Activated naive CD4-positive, alpha-beta T cell treated with Interleukin-2 at 50 U/mL for 16 hours (primary cell): ENCODE measurements at places on chromosomes 11 and 22.

DNA sequence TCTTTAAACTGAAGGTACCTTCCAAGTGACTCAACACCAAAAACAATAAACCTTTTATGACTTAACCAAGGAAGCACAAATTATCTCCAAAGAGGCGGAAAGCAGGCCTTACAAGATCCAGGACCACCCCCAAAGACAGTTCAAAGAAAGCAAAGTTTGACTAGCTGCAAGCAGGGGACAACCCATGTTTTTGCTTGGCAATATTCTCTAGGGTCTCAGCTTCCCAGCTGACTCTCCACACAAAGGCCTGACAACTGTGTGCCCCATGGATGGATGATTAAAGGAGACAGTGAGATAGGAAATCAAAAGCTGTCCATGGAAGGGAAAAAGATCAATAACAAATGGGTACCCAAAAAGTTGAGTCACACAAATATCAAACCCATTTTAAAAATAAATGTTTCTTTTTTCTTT, 232.2 kb downstream of the DDX10 start:
- DNase-seq = no peak

GRCh38 chr11:20364341-20364792, 853 bp downstream of the HTATIP2 start:
- DNase-seq = no peak

GRCh38 chr22:36798674-36799066, 18.2 kb downstream of the PVALB start:
- DNase-seq = no peak

- DNase-seq = no peak
Measured at GRCh38 chr11:109819410-109819809, 273.8 kb upstream of the ZC3H12C start.

DNA sequence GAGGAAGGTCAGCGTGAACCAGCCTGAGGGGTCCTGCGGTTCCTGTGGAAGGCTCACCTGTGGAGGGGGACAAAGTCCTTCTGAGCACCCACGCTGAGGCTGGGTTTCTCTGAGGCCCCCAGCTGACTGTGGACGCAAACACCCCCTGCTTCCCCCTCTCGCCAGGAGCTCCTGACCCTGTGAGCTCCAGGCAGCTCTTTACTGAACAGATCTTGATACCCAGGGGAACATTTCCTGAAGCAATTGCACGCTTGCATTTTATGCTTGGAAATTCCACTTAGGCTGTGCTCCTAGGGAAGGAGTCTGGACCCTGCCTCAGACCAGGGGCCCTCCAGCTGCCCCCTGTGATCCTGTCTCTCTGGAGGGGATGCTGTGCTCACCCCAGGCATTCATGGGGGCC, 454.2 kb upstream of the B3GAT1 start:
- DNase-seq = no peak

- DNase-seq = no peak
Measured at GRCh38 chr11:18204771-18205170, 31.8 kb downstream of the SAA4 start.

DNA sequence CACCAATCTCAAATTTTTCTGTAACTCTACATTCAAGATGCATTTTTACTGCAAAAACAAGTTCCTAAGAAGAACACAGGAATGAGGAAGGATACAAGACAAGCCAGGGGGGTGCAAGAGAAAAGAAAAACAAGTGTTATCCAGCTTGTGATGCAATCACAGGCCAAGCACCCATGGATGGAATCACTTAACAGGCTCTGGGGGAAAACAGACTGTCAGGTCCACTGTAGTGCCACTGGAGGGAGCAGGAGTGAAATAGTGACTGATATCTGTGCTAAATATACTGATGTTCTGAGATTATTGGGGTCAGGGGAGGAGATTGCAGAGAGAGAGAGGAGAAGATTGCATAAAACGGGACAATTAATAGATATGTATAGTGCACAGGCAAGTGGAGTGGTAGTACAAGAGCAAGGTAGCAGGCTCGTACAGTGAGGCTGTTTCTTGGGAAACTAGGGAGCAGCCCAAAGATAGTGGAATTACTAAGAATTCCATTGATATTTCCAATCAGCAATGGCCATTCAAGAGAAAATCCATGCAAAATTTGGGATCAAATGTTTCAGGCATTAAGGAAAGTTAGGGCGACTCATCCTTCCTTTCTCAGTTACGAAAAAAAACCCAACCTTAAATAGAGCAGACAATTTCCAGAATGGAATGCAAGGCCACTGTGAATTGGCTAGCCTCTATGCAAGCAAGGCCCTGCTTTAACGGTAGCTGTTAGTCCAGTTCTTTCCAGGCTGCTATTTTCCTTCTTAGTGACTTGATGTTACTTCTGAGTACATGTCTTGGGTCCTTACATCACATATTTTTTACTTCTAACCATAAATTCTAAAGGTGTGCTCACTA, 52.2 kb upstream of the CEP126 start:
- DNase-seq = no peak

- no peak for DNase-seq
Measured at GRCh38 chr11:45267052-45267451, 19.1 kb downstream of the SYT13 start.

- no peak for DNase-seq
Measured at GRCh38 chr11:67698247-67698646, 23.8 kb upstream of the ALDH3B2 start.

- no peak for DNase-seq
Measured at GRCh38 chr11:75959540-75959939, 144.5 kb downstream of the UVRAG start.

- DNase-seq = no peak
Measured at GRCh38 chr11:9070749-9071491, 20.5 kb downstream of the SCUBE2 start.
